ENCODE measurements at places on chromosomes 5 and 9.

DNA sequence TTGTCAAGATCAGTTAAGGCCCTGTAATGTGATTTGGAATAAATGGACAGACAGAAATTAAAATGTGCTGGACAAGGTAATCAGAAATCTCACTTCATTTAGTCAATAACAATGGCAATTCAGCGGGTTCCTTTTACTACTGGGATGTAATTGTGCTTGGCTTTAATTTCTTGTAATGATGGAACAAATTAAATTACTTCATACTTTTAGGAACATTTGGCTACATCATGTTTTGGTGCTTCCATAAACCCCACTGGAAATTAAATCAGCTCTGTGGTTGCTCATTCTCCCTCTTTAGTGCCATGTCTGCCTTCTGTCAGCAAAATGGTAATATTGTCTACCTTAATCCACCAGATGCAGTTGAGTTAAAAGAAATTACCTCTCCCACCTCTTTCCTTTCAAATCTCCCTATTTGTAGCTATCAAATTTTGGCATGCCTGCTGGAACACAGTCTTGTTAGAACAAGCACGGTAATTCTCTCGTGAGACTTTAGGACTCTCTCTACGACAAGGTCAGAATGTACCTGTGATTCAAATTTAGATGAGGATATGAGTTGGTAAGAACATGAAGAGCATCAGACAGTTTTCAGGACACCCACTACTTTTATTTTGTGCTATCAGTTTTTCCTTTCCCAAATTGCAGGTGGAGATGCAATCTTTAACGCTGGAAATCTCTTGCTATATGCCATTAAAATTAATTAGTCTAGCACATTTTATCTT, 476.3 kb downstream of the RAB3C start:
- DNase-seq = no peak

- no peak for DNase-seq
These were observed 2.6 kb downstream of the NKD2 start for GRCh38 chr5:1011226-1011631.

DNA sequence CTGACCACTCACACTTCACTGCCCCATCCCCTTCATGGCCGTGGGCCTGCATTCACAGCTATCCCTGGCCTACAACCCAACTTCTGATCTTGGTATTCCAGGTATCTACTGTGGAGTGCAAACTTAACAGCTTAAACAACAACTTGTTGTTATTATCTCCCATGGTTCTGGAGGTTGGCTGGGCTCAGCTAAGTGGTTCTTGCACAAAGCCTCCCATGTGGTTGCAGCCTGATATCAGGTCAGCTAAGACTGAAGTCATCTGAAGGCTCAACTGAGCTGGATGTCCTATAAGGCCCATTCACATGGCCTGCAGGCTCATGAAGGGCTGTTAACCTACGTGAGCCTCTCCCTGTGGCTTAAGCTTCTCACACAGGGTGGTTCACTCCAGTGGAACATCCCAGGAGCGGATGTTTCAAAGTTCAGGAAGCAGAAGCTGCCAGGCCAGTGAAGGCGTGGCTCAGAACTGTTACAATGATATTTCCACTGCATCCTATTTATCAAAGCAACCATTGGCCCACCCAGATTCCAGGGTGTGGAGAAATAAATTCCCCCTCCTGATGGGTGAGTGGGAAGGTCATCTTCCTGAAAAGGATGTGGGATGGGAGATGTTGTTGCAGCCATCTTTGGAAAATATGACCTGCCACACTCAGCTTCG, 30.0 kb upstream of the TRIO start:
- no peak for DNase-seq

- DNase-seq = no peak
These were observed 94.4 kb upstream of the TLE4 start for GRCh38 chr9:79477241-79477840.

DNA sequence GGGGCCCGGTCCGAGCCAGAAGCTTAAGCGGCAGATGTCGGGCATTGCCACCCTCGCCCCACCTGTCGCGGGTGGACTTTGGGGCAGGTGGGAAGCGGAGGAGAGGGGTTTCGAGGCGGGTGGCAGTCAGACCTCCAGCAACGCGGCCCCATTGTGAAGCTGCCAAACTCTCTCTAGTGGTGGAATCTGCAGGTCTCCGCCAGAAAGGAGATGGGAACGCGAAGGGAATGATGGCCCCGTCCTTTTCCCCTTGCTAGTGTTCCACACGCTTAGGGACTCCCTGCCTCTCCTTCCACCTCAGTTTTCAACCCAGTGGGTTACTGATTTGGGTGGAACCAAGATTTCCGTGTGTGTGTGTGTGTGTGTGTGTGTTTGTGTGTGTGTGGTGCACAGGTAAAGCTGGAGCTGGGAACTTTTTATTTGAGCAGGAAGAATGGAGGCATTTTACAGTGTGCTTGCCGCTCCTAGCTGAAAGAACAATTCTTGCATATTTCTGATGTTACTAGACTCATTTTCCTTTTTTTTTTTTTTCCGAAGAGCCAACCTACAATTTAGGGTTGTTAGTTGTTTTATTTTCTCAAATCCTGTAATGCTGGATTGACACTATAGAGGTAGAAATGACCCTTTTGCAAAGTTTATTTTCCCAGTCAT, 1.3 kb downstream of the MACIR start:
- DNase-seq = peak; percentile 2

GRCh38 chr5:65334077-65334476, 147.6 kb downstream of the ADAMTS6 start:
- DNase-seq = no peak

GRCh38 chr5:75322066-75322465, 15.0 kb upstream of the HMGCR start:
- no peak for DNase-seq

- no peak for DNase-seq
These were observed 365.0 kb upstream of the SEMA6A start for GRCh38 chr5:116939641-116940040.

DNA sequence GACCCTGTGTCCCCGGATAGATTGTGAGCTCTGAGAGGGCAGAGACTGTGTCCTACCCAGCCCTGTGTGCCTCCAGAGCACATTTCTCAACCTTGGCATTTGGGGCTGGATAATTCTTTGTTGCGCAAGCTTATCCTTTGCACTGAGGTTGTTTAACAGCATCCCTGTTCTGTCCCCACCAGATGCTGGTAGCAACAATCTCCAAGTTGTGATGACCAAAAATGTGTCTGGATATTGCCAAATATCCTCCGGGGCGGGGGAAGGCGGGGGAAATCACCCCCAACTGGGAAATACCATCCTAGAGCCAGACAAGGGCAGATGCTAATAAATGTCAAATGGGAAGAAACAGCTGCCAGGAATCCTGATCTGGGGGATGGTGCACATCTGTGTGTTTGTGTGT, 24.0 kb upstream of the TNIP1 start:
- DNase-seq = no peak

GRCh38 chr9:36396985-36397384, 3.1 kb downstream of the RNF38 start:
- no peak for DNase-seq

DNA sequence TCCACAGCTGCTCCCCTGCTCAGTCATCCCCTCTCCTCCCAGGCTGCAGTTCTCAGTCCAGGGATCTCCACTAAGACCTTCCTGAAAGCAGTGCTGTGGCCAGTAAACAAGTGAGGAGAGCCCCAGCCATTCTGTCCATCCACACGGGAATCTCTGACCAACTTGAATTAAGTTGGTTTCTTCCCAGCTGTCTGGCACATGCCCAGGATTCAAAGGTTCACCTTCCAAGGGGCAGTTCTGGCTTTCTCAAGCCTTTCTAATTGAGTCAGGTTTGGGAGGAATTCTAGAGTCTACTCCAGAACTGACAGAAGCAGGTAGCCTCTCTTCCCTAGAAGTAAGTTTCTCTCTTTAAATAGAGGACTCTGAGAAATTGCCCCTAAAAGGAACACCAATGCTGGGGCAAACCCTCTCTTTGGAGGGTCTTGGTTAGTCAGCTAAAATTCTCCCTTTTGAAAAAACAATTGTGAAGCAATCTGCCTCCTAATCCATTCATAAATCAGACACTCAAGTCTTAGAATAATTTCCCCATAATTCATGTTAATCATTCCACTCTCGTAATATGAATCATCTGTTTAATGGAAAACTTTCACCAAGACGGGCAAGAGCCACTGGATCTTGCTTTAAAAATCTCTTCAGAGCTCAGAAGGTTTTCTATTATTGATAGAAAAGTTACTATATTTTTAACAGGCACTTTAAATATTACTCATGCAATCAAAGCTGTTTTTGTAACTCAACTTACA, 133.8 kb downstream of the SPOCK1 start:
- DNase-seq = no peak

DNA sequence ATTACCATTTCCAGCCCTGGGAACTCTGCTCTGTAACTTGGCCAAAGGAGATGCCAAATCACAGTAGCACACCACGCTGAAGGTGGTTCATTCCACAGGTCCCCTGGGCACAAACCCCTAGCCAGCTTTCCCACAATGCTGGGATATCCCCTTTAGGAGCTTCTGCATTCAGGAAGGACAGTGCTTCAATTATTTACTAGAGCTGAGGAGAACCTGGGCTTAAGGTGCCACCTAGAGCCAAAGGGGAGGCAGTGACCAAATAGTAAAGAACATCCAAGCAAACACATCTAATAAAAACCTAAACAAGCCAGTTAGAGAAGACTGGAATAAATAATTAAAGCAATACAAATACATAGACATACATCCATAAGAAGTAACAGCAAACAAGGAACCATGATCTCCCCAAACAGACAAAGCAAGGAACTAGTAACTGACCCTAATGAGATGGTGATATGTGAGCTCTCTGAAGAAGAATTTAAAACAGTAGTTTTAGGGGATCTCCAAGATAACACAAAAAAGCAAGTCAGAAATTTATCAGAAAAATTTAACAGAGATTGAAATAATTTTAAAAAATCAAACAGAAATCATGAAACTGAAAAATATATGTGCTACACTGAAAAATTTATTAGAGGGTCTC, 14.6 kb downstream of the KIF4B start:
- no peak for DNase-seq

DNA sequence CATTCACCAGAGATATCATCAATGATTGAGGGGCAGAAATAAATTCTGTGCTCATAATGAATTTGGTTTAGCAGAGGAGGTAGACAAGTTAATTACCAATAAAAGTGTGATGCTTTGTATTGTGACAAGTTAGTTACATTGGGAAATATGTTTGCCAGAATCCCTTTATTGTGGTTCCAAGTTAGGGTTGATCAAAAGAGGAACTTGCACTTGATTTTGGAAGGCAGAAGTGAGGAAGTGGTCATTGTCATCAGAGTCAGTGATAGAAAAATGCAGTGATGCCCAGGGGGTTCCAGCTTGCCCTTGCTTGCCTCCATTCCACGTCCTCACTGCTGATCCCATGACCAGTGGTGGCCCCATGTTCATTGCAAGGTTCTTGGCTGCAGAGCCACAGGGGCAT, 69.7 kb downstream of the SVEP1 start:
- no peak for DNase-seq

Measured in stimulated activated CD8-positive, alpha-beta memory T cell treated with anti-CD3 and anti-CD28 coated beads, Interleukin-15, amount 100 ng/mL, for 24 hours (primary cell).